ENCODE measurements at places on chromosomes 7 and 10.

DNA sequence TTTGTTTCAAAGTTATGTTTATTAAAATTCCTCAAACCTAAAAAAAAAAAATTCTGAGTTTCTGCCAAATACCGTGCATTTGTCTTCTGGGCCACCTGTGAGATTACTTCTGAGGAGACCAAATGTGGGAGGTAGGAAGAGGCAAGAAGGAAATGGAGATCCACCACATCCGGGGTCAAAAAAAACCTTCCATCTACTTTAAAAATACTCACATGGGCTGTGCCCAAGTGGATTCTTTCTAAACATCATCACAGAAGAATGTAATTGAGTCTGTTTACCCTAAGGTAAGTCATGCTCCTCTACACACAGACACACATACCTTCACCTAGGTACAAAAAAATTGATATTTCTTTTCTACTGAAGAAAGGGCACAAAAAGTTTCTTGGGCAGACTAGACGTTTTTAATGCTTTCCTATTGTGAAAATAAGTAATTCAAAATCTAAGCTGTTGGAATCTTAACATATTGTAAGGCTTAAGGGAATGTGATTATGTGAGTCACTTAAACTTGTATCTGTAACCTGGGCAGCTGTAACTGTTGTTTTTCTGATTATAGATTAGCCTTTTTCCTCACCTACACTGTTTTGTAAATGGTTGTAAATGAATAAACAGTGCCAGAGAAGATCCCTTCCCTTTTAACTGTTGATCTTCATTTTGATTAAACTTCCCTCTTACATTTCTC lies 19.1 kb upstream of the SPOCK2 start:
- no peak for DNase-seq

- DNase-seq, result peak; percentile 39
Observed at GRCh38 chr10:43336641-43337318, 34.7 kb upstream of the FXYD4 start.

- no peak for DNase-seq
Observed at GRCh38 chr10:62528441-62528840, 154.3 kb downstream of the ZNF365 start.

GRCh38 chr10:11206676-11207559 lies 189.2 kb downstream of the CELF2 start:
- no peak for DNase-seq

GRCh38 chr10:110485541-110485940 lies 12.2 kb upstream of the DUSP5 start:
- DNase-seq, result no peak

DNA sequence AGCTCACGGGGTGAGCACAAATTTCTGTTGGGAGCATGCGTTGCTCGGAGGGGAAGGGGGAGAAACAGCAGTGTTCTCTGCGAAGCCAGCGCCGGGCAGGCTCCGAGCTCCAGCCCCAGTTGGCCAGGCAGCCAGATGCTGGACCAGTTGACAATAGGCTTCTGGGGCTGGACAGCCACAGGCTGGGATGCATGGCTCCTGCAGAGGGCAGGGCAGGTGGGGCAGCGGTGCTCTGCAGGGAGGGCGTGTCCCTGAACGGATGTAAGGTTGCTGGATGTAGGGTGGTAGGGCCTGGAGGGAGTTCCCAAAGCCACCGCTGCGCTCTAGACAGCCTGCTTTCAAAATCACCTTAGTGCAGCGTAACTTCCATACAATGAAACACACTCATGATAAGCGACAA lies 574.9 kb downstream of the GLRX3 start:
- no peak for DNase-seq

DNA sequence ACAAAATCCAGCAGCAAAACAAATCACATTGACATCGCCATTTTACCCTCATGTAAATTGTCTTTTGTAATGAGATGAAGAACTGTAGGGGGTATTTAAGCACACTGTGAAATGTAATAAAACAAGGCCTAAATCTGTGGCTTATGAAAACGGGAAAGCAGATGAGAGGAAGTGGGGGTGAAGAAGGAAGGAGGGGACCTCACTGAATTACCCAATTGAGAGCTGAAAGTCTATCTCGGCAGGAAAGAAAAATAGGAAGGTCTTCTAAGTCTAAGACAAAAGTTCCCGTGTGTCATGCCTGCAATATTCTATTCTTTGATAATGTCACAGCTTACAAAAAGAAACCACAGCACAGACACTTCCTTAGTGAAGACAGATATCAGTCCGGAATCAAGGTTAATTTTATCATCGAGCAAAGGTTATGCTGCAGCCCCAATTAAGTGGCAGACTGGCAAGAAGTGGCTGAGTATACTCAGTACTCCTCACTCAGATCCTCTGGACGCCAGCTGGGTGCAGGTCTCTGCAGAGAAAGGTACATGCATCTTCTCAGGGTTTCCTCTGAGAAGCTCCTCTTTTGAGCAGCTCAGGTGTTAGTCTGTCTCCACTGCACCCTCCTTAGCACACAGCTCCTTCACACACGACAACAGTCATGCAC lies 239.7 kb downstream of the FANK1 start:
- DNase-seq, result no peak

DNA sequence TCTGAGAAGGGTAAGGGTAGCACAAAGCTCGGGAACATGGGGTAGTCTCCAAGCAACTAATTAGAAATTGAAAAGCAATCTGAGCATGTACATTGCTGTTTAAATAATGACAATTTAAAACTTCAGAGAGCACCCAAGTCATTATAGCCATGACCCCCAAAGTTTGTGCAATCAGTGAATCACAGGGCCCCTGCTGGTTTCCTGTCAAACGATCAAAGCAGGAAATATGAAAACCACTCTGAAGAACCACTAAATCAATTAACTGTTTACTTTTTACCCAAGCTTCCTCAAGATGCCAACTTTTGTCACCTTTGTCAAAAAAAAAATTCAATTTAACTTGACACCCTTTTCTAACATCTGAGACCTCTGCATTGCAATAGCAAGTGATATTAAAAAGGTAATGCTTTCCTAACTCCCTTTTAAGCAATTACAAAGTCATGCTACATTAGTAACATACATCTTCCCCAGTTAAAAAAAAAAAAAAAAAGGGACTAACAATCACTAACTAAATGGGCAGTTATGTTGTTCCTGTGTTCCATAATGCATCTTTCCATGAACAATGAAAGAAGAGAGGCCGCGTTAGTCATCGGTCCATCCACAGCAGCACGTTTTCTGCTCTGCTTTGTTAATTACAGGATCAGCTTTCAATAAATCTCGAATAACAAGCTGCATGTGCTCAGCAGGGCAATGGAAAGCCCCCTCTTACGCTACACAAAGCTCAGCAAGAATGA lies 80.6 kb downstream of the ETV1 start:
- DNase-seq, result no peak

- DNase-seq, result no peak
Observed at GRCh38 chr7:115019882-115020605, 98.2 kb downstream of the MDFIC start.

DNA sequence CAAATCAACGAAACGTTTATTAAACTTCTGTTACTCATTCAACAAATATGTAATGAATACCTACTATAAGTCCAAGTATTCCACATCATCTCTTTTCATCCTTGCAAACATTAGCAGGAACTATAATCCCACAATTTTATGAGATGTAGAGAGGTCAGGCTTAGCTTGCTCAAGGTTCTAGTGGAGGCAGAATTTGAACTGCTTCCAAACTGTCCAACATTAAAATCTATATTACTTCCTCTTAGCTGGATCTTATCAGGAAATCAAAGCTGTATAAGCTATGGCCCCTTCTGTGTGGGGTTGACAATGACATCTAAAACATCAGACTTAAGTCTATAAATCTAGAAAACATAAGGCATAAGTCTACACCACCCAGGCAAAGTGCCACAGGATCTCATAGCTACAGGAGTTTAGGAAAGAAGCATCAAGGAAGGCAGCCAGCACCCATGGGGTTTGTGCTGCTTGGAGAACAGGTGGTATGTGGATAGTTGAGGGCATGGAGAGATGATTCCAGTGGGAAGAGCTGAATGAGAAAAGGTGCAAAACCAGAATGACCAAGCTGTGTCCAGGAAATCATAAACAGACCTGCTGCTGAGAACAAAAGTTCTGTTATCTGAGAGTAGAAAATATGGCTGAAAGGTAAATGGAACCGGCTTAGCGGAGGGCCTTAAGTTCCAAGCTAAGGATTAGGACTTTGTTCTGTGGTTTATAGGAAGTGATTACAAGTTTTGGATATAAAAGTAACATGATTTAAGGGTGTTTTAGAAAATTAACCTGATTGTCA lies 34.5 kb downstream of the PAPSS2 start:
- DNase-seq, result no peak

DNA sequence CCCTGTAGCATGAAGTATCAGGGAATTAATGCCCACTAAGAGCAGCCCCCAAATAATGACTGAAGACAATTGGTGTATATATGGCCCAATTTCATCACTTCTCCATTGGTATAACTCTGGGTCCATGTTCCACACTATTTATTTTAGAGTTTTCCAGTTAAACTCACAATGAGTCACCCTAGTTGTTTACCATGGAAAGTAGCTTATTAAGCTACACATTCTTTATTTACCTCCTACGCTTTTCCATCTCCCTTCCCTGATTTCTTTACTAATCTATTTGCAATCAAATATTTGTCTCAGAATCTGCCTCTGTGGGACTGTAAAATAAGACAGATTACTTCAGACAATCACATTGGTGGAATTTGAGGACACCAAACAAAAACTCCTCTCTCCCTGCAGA lies 655.6 kb downstream of the SORCS1 start:
- DNase-seq, result no peak

Data from HAP-1 (cell line).